Coronary artery (tissue), 2 donors: ENCODE measurements at places on chromosomes 3 and 15.
A peak's percentile ranks its signal among the peaks of the same experiment; 100 is the strongest.

DNA sequence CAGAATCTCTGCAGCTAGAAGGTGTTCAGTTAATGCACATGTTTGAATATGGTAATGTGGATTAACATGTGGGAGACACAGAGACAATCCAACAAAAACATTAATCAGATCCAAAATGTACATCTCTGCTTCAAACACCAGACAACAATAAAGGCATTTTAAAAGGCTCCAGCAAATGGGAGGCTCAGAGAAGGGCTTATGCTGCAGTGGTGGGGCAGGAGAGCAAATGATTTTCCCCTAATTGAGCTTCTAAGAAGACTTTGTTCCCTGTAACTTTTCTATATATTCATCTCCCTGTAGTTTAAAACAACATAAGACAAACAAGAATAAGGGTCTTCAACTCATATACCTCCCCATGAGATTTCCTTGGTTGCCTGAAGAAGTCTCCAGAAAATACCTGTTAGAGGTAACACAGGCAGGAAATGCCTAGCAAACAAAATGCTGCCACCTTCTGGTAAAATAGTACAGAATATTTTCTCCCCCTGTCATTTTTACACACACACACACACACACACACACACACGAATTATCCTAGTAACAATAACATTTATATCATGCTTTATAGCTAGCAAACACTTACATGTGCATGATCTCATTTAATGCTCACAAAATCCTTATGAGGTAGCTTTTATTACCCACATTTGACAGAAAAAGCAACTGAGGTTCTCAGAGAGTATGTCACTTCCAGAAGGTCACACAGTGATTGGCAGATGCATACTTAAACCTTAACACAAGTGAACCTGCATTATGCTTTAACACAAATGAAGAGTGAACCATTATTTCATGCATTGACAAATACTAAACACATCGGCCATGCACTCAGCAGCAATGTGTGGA lies 123.4 kb upstream of the MB21D2 start:
- DNase-seq: no peak

GRCh38 chr3:178078953-178079352 lies 457.3 kb upstream of the KCNMB2 start:
- DNase-seq: no peak

- no peak for DNase-seq
Observed at GRCh38 chr3:72227486-72228070, 442.6 kb upstream of the PROK2 start.

- no peak for DNase-seq
Observed at GRCh38 chr3:126582311-126582710, 23.6 kb upstream of the C3orf22 start.

GRCh38 chr15:27936164-27936563 lies 163.0 kb downstream of the OCA2 start:
- no peak for DNase-seq

DNA sequence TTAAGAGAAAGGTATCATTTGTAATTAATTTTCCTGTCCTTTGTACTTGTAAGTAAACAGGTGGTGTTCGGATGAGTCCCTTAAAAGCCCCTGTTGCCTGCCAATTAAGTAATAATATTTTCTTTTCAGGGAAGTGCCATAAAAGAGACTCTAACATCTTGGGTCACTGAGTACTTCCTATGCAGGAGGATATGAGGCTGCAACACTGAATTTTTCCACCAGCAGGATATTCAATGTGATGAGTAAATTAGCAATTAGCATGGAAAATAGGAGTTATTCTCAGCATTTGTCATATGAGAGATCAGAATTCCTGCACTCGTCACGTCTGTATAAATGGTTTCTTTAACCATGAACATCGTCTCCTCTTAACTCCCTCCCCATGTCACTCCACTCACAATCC lies 45.4 kb downstream of the WWTR1 start:
- no peak for DNase-seq

DNA sequence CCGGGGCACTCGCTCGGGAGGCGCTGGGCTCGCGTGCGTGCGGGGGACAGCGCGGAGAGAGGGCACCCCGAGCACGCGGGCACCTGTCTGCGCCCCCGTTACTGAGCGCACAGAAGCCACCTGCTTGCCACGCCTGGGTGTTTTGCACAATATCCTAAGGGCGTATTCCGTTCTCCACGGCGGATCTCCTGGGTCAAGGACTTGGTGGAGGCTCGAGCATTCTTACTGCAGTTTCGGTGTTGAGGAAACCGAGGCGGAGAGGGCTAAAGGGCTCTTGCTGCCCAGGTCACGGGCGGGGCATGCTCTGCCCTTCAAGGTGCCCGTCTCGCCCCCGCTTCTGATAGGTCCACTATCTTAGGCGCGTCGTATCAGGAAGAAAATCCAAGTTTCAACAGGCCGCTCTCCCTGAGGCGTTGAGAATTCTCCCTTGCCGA lies 526 bp downstream of the GPD1L start:
- no peak for DNase-seq

- no peak for DNase-seq
Observed at GRCh38 chr3:192892981-192893700, 24.5 kb downstream of the MB21D2 start.

GRCh38 chr3:58180940-58181587 lies 29.7 kb downstream of the DNASE1L3 start:
- no peak for DNase-seq

DNA sequence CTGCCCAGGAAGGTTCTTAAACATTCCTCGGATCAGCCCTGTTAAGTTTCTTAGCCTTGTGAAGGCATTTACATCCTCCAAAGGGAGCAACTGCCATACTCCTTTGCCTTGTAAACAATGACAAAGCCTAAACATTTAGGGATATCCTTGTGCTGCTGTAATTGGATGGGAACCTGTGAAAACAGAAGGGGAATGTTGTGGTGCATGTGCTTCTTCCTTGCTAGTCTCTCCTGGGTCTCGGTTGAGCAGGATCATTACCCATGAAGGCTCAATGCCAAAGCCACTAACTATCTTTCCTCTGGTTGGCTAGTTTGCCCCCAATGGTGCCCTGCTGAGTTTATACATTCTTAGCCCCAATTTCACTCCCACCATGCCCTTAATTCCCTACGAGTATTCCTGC lies 17.3 kb downstream of the CHRNA3 start:
- no peak for DNase-seq

DNA sequence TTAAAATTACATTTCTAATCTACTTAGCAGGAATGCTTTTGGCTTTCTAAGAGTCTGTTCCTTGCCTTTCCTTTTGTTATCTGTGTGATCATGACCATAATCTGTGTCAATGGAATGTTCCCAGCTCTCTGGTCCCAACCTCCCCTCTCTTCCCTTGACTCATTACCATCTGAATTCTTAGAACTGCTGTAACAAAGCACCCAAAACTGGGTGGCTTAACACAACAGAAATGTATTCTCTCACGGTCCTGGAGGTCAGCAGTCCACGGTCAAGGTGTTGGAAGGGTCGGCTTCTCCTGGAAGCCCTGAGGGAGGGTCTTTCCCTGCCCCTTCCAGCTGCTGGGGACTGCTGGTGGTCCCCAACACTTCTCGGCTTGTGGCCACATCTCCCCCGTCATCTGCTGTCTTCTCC lies 81.1 kb downstream of the LRRK1 start:
- DNase-seq: peak; percentile 24

DNA sequence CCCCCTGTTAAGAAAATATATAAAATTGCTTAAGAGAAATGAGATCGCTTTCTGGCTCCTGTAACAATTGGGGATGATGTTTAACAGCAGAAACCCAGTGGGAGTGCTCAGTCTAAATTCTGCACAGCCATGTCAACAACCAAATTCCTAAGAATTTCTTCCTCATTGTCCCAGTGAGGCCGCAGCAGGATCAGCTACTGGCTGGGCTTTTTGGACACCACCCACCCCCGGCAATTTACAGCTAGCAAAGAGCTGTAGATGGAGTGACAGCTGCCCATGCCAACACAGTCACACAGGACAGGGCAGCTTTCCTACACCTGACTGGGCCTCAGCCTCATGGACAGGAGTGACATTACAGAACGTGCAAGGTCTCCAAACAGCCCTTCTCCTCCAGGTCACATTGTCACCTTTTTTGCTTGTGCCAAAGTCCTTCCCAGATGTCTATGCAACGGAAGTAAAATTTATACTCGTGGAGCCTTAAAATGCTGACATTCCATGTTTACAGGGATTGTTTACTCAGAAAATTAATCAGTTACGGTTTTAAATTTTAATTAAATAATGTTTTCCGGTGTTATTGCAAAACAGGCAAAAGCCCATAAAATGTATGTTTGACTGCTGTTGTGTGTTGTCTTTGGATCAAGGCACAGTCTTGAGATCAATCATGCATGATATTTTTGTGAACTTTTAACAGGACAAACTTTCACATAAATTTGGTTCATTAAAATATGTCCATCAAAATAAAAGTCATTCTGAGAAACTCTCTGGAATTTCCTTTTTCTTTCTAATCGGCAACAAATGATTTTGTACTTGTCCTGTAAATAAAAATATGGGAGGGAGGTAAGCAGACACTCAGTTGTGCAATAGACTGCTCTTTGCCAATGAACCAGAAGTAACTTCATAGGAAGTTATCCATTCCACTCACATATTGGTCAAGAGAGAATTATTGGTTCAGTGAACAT lies 943.2 kb downstream of the MCTP2 start:
- no peak for DNase-seq

DNA sequence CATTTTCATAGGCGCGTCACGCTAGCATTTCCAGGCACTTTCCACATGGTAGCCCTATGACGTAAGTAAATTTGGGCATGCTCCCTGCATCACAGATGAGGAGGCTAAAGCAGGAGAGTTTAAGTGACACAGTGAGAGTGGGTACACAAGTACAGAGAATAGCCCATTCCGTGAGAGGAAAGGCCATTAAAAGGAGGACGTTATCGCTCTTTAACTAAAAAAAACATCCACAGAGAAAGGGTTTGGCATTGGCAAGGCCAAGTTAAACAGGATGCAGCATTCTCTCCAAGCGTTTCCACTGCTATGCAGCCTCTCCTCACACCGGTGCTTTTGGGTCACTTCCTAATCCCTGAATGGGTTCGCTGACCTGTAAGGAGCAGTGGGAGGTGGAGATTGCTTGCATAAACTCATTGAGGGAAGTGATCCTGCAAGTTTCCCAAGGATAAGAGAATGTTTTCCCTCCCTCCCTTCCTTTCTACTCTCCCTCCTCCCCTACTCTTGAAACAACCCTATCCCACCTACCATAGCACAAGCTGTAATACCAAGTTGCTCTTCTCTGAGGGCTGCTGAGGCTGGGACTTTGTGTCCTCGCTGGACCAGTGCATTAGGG lies 147.7 kb downstream of the VGLL4 start:
- no peak for DNase-seq

DNA sequence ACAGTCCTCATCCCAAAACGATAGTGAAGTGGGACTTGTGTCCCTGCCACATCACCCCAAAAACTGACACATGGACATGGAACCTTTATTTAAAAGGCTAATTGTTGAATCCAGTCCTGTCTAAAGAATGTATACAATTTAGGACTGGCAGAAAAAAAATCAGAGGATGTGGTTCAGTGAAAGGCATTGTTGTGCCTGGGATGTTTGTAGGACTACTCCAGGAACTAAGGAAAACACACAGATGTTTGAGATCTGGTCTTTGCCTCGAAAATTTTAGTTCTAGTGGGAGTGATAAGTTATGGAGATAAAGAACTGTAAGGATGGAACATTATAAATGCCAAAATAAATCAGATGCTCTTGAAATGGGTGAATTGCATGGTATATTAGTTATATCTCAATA lies 27.2 kb downstream of the VGLL4 start:
- no peak for DNase-seq

GRCh38 chr15:40217166-40217824 lies 21.6 kb upstream of the PAK6 start:
- DNase-seq: no peak

DNA sequence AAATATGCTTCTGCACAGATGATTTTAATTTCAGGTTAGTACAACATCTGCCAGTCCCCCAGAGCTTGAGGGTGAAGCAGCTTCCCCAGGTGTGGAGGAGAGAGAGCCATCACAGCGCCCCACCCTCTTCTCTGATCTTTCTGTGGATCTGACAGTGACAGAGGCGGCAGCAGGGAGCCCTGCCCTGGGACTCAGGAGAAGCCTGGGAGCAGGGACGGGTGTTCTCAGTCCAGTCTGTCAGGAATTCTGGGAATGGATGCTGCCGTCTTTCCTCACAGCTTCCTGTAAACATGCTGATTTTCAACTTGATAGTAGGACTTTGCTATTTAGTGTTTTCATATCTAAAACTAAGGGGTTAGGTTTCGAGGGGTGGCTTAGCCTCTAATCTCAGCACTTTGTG lies 11.4 kb upstream of the RAB8B start:
- DNase-seq: no peak
